GM23338 (cell line): ENCODE measurements at places on chromosomes 5 and 9. TPM values are rescaled to one million over a fixed set of nuclear protein-coding genes. Genes with fewer than 3 reads are reported as not detected.

GTF2H2C gene
- 61.6 and 67.7 TPM in 2 replicates for total RNA-seq

ZNF782 gene
- total RNA-seq: 5.0 and 6.7 TPM in 2 replicates

GFI1B gene
- 0.38 and 1.0 TPM in 2 replicates for total RNA-seq

MEGF9 gene
- 1.4 and 1.6 TPM in 2 replicates for total RNA-seq

FOXD4L5 gene
- not detected in 2 replicates for total RNA-seq

FBLL1 gene
- 6.0 and 7.1 TPM in 2 replicates for total RNA-seq

IFNA2 gene
- not detected in 2 replicates for total RNA-seq
